ENCODE measurements at places on chromosomes 1 and 21.
A peak's percentile ranks its signal among the peaks of the same experiment; 100 is the strongest.

DNA sequence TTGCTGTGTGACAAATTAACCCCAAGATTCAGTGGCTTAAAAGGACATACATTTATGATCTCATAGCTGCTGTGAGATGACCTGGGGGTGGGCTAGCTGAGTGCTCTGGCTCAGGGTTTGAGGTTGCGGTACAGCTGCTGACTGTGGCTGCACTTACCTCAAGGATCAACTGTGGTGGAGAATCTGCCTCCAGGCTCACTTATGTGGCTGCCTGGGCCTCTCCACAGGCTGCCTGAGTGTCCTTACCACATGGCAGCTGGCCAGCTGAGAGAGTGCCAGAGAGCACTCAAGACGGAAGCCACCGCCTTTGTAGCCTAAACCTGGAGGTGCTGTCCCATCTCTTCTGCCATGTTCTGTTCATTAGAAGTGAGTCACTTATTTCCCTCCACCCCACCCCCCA is 5.7 kb downstream of the LRRC71 start:
- DNase-seq = peak; percentile 65

- no peak for DNase-seq
These were observed 541.4 kb upstream of the B3GALT2 start for GRCh38 chr1:193727850-193728249.

DNA sequence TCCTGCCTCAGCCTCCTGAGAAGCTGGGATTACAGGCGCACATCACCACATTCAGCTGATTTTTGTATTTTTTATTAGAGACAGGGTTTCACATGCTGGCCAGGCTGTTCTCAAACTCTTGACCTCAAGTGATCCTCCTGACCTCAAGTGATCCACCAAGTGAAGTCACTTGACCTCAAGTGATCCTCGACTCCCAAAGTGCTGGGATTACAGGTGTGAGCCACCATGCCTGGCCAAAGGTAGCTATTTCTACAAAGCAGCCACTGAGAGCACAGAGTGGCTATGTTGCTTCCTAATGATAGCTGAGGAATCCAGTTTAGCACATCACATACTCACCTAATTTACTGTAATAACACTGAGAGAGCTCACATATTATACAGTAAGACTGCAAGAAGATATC is 44.8 kb upstream of the CPLANE2 start:
- DNase-seq = no peak

DNA sequence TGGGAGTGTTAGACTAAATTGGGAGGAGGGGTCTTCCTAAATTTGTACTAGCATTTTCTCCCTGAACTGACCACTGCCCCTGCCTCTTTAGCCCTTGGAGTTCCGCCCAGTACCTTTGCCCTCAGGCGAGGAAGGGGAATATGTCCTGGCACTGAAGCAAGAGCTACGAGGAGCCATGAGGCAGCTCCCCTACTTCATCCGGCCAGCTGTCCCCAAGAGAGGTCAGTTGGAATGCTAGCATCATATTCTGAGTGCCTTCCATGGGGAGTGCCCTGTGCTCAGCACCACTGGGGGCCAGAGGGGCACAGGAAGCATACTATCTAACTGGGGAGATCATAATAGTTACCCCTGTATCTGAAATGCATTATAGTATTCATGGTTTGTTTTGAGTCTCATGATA is 10.7 kb downstream of the POLR3GL start:
- DNase-seq = no peak

DNA sequence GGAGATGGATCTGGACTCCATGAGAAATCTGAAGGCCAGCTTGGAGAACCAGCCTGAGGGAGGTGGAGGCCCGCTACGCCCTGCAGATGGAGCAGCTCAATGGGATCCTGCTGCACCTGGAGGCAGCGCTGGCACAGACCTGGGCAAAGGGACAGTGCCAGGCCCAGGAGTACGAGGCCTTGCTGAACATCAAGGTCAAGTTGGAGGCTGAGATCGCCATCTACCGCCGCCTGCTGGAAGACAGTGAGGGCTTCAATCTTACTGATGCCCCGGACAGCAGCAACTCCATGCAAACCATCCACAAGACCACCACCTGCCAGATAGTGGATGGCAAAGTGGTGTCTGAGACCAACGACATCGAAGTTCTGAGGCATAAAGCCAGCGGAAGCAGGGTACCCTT is 601.5 kb upstream of the ZP4 start:
- DNase-seq = no peak

GRCh38 chr1:154442006-154442740 is 37.0 kb downstream of the IL6R start:
- DNase-seq = peak; percentile 42

- no peak for DNase-seq
These were observed 9.4 kb upstream of the ATP6V1G3 start for GRCh38 chr1:198549866-198550265.

Data from body of pancreas (tissue), 4 donors.